Stimulated activated CD4-positive, alpha-beta T cell treated with anti-CD3 and anti-CD28 coated beads, Interleukin-15, amount 100 ng/mL, for 24 hours (primary cell): ENCODE measurements at places on chromosomes 7 and 10.

DNA sequence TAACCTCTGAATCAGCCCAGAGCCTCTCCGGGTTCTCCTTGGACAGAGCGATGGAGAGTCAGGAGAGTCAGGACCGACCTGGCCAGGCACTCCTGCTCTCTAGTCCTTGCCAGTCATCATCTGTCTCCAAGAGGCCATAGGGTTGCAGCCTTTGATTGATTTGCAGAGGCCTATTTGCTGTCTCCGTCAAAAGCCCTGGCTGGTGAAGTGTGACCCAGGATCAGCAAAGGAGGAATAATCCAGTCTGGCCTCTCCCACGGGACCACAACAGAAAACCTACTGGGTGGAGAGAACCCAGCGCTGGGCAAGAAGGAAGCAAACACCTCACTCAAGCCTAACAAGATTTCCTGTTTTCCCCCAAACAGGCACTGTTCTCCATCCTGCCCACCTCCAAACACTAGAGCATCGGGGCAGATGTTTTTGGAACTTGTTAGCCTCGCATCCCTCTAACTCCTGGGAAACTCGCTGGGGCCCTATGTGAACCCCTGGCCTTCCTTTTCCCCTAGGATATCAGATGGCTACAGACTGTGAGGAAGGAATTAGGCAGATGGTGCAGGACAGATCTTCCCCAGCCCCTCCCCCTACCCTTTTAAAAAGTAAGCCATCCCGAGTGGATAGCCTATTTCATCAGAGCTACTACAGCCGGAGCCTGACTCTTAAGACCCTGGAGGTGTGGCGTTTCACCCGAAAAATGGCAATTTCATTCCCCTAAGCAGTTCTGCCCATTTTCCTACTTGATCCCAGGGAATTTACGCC, 54.3 kb downstream of the PODXL start:
- DNase-seq, result no peak

- DNase-seq, result no peak
Observed at GRCh38 chr10:116450861-116451260, 23.2 kb downstream of the PNLIPRP3 start.

DNA sequence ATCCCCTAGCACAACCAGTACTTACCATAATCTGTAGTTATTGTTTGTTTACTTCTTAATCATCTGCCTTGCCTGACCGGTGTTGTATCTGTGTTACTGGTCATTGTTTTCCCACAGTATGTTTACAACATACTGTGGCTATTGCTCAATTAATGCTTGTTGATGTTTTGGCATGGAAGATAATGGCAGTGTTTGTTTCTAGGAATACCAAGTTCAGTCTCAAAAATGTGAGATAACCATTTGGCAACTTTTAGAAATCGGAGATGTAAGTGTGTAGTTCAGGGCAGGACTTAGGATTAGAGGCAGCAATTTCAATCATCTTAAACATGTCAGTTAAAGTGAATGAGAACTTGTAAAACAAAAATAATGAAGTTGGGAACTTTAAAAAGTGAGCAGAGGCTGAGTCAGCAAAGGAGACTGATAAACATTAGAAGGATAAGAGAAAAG, 8.2 kb downstream of the MINDY3 start:
- no peak for DNase-seq

DNA sequence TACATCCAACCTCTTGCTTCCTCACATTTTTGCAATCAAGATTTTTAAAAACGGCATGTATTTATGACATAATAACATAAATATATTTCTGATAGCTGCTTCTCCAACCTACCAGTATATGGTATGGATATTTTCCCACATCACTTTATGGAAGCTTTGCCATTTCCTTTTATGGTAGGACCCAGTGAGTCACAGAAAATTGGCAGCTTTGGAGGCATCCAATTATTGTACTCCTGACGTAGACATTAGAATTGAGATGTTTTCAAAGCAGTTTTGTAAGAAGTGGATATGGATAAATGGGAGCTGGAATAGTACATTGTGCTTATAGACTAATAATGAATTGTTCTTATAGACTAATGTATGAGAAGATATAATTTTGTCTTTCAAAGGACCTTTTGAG, 23.8 kb upstream of the BICC1 start:
- DNase-seq, result no peak

GRCh38 chr7:32255036-32255435, 184.8 kb upstream of the PDE1C start:
- DNase-seq, result no peak

DNA sequence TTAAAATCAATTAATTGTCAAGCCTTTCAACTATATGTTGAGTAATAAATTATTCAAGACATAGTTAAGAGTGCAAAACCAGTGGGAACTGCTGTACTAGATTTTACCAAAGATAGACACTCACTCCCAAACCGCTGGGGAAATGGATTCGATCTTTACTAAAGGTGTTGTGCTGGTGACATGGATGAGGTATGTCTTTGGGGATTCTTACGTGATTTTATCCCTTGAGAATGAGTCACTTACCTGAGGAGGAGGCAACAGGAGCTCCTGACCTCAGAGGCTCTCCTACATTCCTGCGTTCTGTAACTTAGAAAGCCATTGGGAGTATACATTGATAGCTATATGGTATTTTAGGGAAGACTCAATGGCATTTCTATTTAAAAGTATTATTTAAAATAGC, 165.5 kb downstream of the PKD1L1 start:
- DNase-seq, result no peak

GRCh38 chr10:78211561-78212051, 177.9 kb downstream of the RPS24 start:
- DNase-seq, result peak; percentile 10

- DNase-seq, result no peak
Observed at GRCh38 chr10:80523773-80524172, 13.9 kb upstream of the SH2D4B start.

GRCh38 chr7:127998671-127999070, 32.6 kb downstream of the LRRC4 start:
- DNase-seq, result no peak

GRCh38 chr10:4094751-4095150, 309.7 kb upstream of the KLF6 start:
- no peak for DNase-seq

- DNase-seq, result peak; percentile 33
Observed at GRCh38 chr7:23012908-23013714, 819 bp downstream of the HYCC1 start.

DNA sequence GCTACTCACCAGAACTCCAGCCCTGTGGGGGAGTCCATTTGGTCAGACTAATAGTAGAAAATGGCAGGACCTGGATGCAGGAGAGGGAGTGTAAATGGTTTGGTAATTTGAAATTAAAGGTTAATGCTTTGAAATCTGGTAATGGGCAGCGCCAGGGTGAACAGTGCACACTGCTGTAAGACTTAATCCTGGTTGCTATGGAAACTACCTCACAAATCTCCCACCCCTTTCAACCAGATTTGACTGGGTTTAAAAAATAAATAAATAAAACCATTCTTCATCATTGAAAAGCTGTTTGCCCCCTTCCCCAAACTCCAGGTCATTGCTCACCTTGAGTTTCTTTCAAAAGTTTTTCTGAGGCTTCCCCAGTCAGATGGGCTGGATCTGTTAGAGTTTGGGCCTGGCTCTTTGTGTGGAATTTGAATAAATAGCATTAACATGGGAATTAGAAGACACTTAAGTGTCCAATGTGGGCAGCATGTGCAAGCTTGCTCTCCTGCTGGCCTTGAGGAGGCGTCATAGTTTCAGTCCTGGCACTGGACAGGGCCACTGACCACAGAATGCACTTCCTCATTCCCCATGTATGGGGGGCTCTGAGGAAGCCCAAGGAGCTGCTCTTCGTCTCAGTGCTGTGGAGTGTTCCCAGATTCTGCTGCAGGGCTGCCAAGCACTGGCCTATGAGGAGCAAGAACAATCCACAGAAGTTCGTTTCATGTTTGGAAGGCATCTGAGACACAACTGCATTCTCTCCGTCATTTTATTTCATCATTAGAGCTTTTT, 90.7 kb downstream of the LRRC4 start:
- DNase-seq, result no peak

DNA sequence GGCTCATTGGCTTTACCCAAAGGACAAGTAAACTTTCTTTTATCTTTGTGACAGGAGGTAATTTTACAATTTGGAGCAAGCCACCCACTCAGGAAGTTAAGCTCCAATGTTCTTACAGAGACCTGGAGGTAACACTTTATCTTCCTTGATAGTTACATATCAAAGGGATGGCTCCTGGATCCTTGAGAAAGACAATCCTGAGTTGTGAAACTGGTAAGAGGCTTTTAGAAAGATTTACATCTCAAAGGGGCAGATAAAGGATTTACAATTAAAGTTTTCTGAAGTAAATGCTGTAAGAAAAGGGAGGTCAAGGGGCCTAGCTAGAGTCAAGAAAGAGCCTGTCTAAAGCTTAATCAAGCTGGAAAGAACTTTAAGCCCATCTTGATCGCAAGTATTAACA, 124.4 kb upstream of the ZNF804B start:
- no peak for DNase-seq

- peak; percentile 67 for DNase-seq
Observed at GRCh38 chr10:21526860-21527597, 1.5 kb upstream of the SKIDA1 start.

GRCh38 chr10:20552382-20552781, 344.7 kb downstream of the NEBL start:
- DNase-seq, result no peak

GRCh38 chr10:76717141-76717540, 920.5 kb downstream of the KCNMA1 start:
- no peak for DNase-seq

- no peak for DNase-seq
Observed at GRCh38 chr10:77494327-77494726, 143.3 kb downstream of the KCNMA1 start.

DNA sequence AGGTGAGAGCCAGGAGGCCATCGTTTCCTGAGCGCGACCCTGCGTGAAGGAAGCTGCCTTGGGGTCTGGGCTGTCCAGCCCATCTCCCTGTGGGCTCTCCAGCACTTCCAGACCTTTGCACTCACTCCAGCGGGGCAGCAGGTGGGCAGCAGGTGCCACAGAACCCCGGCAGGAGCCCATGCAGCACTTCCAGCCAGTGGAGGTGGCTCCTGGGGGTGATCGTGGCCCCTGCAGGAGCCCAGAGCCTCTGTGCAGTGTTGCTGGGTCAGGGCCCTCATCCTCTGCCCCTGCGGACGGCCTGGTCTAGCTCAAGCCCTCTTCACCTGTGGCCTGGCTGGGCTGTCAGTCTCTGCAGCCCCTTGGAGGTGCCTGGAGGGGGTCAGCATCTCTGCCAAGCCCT, 59.9 kb downstream of the PWWP2B start:
- DNase-seq, result no peak

DNA sequence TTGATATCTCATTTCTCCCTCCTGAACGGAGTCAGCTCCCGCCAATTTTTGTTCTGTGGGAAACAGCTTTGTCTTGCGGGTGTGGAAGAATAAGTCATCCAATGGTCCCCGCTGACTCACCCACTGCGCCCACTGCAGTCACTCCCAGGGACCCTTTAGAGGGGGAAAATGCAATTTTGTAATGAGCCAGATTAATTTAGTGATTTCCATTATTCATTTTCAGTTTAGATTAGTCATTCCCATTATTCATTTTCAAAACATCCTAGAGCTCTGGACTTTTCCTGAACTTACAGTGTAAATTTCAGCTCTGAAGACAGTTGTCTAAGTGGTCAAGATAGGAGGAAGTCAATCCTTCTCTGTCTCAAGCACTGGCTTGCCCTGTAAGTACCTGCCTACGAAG, 154.9 kb upstream of the TMEM72 start:
- no peak for DNase-seq

- peak; percentile 25 for DNase-seq
Observed at GRCh38 chr7:155291045-155291530, 6.6 kb upstream of the INSIG1 start.

DNA sequence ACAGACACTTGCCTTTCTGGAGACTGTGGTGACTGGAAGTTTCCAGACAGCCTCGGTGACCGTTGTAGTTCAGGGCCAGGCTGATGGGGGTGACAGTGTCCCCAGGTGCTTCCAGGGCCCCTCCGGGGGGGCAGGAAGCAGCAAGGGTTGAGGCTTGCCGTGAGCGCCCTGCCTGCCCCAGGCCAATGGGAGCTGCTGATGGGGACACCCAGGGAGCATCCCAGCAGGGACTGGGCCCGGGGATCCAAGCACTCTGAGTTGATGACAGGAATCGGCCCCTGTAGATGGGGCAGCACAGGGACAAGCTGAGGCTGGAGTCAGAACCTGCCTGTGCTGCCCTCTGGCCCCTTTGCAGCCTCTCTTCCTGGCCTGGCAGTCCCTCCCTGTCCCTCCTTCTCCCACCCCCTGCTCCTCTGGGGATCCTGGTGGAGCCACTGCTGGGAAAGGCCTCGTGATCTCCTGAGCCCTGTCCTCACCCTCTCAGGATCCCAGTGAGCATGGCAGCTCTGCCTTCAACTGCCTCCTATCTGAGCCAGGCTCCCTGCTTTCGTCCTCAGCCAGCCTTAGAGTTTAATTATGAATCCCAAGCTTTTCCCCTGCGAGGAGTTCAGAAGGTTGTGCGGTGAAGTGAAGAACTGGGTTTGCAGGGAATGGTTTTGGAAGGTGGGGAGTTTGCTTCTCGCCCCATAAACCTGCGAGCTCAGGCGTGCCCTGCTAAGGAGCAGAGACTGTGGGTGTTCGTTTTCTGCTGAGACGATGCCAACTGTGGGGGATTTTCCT, 84.7 kb downstream of the ADCY1 start:
- DNase-seq, result no peak

DNA sequence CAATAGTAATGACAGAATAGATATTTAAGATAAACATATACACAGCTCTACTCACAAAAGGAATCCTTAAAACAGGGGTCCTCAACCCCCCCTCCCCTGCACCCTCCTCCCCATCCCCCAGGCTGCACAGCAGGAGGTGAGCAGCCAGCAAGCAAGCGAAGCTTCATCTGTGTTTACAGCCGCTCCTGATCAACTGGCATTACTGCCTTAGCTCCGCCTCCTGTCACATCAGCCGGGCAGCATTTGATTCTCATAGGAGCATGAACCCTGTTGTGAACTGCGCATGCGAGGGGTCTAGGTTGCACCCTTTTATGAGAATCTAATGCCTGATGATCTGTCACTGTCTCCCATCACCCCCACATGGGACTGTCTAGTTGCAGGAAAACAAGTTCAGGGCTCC, 65.5 kb downstream of the SMURF1 start:
- DNase-seq, result no peak
